ENCODE measurements at places on chromosomes 1 and 21.
A peak's percentile ranks its signal among the peaks of the same experiment; 100 is the strongest.

DNA sequence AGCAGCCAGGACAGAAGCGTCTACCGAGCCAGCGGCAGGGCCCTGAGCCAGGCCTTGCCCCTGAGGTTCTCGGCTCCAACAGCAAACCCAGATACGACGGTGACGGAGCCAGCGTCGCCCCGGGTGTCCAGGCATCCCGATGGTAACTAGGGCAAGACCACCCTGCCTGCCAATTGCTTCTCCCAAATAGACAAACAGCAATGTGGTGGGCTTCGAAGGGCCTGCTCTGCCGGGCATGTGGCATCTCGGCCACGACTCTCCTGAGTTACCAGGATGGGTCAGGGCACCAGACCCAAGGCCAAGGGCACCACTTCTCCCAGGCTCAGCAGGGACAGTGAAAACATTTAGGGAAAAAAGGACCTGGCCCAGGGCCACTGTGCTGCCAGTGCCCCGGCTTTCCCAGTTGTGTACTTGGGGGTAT lies 3.2 kb upstream of the ACTRT2 start:
- no peak for DNase-seq

DNA sequence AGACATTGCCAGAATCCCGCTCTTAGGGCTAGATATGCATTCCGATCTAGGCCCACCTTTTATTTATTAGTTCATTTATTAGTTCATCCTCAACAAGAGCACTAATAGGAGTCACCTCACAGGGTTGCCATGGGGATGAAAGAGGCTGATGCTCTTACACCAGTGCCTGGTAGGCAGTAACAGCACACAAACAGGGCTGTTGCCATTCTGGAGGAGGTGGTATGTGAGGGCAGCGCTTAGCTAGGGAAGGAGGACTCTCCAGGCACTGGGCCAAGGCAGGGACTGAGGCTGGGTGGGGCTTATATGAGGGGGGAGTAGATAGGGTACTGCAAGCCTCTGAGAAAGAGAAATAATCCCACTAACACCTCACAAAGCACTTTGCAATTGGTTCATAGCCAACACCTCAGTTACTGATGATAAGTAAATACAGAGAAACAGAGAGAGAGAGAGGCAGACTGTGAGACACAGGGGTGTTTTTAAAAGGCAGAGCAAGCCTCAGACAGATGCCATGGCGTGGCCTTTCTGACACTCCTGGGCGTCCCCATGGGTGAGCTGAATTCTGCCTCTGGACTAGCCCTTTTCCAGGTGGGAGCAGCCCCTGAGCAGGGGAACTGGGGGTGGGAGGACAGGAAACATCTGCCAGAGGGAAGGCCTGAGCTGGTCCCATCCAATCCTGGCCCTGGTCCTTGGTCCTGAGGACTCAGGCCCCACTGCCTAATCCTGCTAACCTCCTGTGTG lies 5.9 kb downstream of the FCGR2A start:
- DNase-seq = no peak

- DNase-seq = no peak
Measured at GRCh38 chr1:233679030-233679429, 65.1 kb downstream of the KCNK1 start.

GRCh38 chr1:172351754-172352161 lies 68.7 kb upstream of the C1orf105 start:
- no peak for DNase-seq

DNA sequence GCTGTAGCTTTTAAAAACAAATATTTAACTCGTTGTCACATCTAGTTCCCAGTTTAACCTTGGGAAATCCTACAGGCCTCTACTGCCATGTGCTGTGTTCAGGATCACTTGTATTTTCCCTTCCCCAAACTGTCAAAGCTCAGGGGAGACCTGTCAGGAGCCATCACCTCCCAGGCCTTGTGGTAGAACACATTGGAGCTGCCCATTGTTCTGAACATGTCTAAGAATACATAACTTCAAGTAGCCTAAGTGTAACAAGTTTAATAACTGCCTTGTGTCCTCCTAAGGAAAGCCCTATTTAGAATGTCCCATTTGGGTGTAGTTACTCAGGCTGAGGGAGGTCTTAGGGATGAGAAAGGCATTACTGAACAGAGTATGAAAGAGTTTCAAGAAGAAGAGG lies 28.6 kb upstream of the PIGC start:
- no peak for DNase-seq

GRCh38 chr1:179767996-179768395 lies 24.9 kb downstream of the FAM163A start:
- no peak for DNase-seq

DNA sequence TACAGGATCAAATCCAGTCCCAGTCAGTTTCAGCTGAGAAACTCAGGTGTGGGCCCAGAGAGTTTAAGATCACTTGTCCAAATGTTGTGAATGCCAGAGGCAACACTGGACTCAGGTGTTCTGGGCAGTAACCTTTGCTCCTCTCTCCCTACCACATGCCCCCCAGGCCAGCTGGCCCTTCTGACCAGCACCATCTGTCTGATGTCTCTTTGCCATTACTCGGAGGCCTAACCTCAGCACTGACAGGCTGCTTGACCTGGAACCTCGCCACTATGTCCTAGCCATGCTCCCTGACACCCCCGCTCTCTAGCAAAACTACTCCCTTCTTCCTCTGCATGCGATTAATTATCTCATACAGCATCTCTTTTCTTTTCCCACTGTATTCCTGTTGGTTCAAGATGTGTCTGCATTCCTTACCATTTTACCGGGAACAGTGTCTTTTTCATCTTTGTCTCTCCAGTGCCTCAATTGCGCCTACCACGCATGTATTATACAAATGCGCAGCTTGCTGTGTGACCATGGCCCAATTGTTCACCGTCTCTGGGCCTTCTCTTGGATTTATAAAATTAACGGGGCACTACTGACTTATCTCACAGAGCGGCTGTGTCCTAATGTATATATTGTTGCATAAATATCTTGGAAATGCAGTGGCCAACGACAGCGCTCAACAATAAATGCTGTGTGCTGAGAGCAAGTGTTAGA lies 159.5 kb upstream of the IRF2BP2 start:
- DNase-seq = no peak

GRCh38 chr1:24191860-24192259 lies 4.8 kb upstream of the IFNLR1 start:
- no peak for DNase-seq

GRCh38 chr1:103517380-103518047 lies 8.0 kb upstream of the RNPC3 start:
- no peak for DNase-seq

- DNase-seq = no peak
Measured at GRCh38 chr1:34115233-34115632, 49.8 kb downstream of the CSMD2 start.

- no peak for DNase-seq
Measured at GRCh38 chr1:38270849-38271633, 224.4 kb upstream of the POU3F1 start.

DNA sequence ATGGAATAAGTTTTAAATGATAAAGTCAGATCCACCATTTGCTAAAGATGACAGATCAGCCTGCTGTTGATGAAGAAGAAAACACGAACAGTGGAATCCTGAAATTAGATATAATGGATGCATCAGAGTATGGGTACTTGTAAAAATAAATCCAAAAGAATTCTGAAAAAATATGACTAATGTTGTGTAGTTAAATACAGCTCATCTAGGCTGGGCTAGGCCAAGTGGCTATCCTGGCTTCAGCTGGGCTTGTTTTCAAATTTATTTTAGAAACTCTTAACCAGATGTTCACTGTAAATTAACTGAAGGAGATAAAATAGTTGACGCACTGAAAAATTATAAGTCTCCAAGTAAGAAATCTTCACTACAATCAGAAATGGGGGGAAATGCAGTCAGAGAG lies 7.4 kb upstream of the RGS2 start:
- no peak for DNase-seq

GRCh38 chr1:2591581-2592261 lies 5.1 kb downstream of the PRXL2B start:
- no peak for DNase-seq

- DNase-seq = no peak
Measured at GRCh38 chr21:41325138-41325912, 8.7 kb downstream of the FAM3B start.

DNA sequence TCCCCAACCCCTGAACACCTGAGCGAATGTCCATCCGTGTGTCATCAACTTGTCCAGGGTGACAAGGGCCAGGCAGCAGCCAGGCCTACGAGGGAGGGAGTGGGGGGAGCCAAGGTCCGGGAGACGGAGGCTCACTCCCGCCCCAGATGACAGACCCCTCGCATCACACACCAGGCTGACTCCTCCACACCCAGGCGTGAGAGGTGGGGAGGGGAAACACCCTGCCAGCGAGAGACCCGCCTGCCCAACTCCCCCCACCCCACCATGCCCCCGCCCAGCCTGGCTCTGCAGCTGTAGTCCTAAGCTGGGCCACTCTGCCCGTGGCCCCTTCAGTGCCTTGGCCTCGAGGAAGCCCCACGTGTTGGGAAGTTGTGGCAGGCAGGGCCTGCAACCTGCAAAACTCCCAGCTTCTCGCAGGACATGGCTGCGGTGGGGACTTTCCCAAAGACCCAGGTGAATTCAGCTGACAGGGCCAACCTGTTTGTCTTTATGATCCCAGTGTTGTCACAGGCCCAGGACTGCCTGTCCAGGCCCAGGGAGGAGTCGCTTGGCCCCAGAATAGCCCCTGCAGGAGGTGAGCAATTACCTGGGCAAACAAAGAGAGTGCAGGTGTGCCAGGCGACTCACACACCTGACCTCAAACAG lies 62.9 kb downstream of the RIPK4 start:
- DNase-seq = no peak

- no peak for DNase-seq
Measured at GRCh38 chr1:172162236-172162635, 258.2 kb upstream of the C1orf105 start.

DNA sequence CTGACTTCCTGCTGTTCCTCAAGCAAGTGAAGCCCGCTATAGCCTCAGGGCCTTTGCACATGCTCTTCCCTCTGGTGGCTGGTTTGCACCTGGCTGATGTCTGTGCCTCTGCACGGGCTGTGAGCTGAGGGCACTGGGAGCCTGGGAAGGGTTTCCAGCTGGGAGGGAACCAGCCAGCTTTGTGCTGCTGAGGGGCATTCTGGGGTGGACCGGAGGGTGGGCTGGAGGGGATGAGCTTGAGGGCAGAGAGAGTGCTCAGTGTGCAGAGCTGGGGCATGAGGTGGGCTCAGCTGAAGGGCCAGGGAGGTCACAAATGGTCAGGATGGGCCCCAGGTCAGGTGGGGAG lies 305.7 kb downstream of the MATN1 start:
- DNase-seq = no peak

DNA sequence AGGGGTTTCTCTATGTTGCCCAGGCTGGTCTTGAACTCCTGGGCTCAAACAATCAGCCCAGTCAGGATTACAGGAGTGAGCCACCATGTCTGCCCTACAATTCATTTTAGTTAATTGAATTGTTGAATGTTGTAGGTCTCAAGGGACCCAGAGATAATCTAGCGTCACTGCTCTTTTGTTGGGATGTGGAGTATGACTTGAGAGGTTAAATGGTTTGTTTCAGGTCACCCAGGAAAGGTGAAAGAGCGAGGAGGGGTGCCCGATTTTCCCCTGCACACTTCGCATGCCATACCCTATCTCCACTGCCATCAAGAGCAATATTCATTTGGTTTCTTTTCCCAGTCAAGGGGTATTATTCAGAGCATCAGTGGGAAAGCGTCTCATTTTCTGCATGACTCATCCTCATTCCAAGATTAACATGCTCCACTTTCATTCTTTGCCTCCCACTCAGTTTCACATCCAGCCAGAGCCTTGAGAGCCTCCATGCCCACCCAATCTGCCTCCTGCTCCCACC lies 13.1 kb upstream of the SLC30A1 start:
- DNase-seq = no peak

- DNase-seq = no peak
Measured at GRCh38 chr1:101975371-101975770, 21.4 kb downstream of the OLFM3 start.

DNA sequence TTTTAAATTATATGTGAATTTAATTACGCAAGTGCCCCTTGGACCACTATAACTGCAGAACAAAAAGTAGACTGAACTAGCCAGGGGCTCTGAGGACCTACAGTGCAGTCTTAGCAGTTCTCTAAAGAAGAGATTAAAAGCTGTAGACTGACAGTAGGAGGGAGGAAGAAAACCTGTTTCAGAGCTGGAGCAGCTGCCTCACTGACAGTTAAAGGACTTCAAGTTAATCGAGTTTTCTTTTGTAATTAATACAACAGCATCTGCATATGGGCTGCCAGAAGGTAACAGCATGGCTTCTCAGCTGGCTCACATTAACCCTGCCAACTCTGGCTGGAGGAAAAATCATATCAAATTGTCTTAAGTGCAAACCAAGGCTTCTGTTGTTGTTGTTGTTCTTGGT lies 19.9 kb downstream of the DSTYK start:
- DNase-seq = peak; percentile 79

GRCh38 chr1:58726581-58726980 lies 26.7 kb upstream of the MYSM1 start:
- no peak for DNase-seq

GRCh38 chr1:27666791-27667254 lies 5.2 kb downstream of the IFI6 start:
- no peak for DNase-seq

DNA sequence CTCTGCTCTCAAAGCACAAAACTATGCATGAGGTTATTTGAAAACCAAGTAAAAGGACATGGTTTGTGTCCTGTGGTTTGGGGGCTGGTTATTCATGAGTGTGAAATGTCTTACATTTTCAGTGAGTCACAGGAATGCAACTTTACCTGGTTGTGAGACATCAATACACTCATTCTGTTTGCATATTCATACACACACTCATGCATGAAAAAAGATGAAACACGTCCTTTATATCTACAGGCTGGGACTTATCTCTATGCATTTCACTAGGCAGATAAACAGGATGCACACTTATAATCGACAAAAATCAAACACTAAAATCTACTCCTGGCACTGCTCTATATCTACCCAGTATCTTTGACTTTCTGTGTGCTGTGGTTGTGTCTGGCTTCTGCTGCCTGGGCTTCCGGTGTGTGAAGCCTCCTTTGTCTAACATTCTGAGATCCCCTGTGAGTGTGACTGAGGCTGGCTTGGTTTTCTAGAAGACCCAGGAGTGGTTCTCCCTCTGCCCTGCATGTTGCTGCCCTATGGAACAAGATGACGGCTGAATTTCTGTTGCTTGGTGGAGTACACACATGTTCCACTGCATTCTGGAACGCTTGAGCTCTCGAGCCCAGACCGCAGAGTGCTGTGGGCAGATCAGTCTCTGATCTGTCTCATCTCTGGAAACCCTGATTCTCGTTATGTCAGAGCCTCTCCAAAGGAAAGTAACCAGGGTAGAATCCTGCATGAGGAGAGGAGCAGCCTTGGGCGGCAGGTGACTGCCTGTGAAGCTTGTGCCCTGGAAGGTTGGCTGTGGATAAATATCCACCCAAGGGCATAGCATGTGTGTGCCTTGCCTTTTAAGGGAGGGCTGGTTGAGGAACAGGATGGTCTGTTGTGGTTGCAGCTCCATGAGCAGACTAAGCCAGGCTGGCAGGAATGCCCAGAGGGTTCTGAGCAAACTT lies 19.7 kb upstream of the FASLG start:
- DNase-seq = no peak

DNA sequence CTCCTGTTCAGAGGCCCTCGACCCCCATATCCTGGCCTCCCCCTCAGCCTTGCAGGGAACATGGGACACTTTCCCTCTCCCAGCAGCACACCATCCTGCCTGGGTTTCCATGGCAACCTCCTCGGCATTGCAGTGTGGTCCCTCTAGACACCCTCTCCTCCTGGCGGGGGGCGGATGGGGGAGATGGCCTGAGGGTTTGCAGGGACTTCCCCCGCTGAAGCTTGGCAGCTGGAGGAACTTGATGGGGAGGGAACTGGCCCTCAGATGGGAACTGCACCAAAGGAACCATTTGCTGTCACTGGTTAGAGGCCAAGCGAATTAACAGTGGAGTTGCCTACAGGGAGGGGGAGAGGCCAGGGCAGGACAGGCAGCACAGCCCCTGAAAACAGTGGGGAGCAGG lies 28.7 kb downstream of the RIMS3 start:
- no peak for DNase-seq

All from NCI-H2171 (cell line).